Naive thymus-derived CD8-positive, alpha-beta T cell (primary cell): ENCODE measurements at places on chromosomes 5 and 9. TPM values are rescaled to one million over a fixed set of nuclear protein-coding genes. Genes with fewer than 3 reads are reported as not detected.

TLR4 gene
- 0.07 TPM for polyA plus RNA-seq

TCF7 gene
- 600 TPM for polyA plus RNA-seq

CHSY3 gene
- polyA plus RNA-seq = not detected

ADAMTS6 gene
- polyA plus RNA-seq = 0.66 TPM

IL4 gene
- polyA plus RNA-seq = not detected

PDCD1LG2 gene
- polyA plus RNA-seq = not detected

PHAX gene
- 92.8 TPM for polyA plus RNA-seq

ZNF354C gene
- 1.6 TPM for polyA plus RNA-seq

PLCXD3 gene
- polyA plus RNA-seq = not detected

SSBP2 gene
- polyA plus RNA-seq = 36.4 TPM

KCNIP1 gene
- polyA plus RNA-seq = not detected

TMEM171 gene
- 5.4 TPM for polyA plus RNA-seq

ENTPD2 gene
- polyA plus RNA-seq = not detected

NUTM2G gene
- 0.05 TPM for polyA plus RNA-seq

GRCh38 chr5:125484742-125485641 is 738.6 kb upstream of the ZNF608 start:
- no peak overlapping the region for H3K27ac ChIP-seq
- no peak overlapping the region for H3K4me3 ChIP-seq
- H3K27me3 ChIP-seq = no peaks in the 10 kb centered on the region
- no peak for DNase-seq
- no peaks in the 10 kb centered on the region for H3K4me1 ChIP-seq

DNA sequence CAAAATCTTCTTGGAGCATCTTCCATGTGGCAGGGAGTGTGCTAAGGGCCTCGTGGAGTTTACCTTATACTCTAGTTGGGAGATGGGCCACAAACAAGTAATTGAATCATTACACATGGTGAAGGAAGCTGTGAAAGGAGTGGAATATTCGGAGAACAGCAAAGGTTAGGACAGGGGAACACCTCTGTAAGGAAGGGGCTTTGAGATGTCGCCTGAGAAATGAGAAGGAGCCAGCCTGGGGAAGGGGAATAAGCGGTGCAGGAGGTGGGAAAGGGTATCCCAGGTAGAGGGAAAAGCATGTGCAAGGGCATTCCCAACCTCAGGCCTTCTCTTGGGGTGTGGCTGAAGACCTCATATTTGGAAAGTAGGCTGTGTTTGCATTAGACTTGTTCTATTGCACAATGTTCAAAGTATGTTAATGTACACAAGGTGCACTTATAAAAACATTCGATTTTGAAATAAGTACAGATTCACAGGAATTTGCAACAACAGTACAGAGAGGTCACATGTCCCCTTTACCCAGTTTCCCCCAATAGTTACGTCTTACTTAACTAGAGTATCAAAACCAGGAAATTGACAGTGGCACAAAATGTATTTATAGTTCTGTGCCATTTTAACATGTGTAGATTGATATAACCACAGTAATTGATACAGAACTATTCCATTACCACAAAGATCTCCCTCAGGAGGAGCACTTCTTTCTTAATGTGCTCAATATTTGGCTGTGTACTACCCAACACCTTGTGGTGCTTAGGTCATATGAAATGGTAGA is 2.4 kb upstream of the STOM start:
- no peaks in the 10 kb centered on the region for H3K27me3 ChIP-seq
- H3K36me3 ChIP-seq = no peaks in the 10 kb centered on the region
- peak overlapping the region; percentile 3 for H3K4me3 ChIP-seq
- no peak for DNase-seq
- peaks cover 46% of the 10 kb centered on the region for H3K4me1 ChIP-seq

DNA sequence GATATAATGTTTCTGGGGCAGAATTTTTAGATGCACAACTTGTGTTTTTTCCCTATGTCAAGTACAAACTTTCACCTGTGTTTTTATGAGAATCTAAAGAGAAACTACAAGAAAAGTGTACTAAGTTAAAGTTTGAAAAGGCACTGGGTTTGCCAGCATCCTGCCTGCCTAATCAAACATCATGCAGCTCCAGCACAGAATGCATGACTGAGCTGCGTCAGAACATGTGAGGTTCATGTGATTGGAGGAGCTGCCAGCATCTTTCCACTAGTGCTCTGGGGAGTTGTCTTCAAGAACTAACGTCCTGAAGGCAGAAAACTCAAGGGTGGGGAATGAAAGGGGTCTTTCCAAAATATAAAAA is 46.1 kb upstream of the RIC1 start:
- peaks cover 40% of the 10 kb centered on the region for H3K4me1 ChIP-seq
- H3K36me3 ChIP-seq = no peaks in the 10 kb centered on the region
- DNase-seq = peak; percentile 44

DNA sequence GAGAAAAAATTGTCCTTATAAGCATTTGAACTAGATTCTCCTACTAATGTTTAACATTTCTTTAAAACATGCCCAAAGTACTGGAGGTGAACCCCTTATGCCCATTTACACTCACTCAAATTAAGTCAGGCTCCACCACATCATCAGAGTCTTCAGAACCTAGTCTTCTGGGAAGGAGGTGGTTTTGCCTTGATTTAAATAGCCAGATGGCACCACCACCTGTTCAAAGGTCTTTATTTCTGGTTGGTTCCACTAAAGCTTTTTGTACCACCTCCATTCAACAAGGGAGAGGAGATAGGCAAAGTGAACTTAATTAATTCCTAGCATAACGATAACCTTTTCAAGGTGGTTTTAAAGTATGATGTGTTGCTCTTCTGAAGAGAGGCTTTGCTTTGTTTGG is 189.5 kb downstream of the SLF1 start:
- DNase-seq = no peak
- H3K4me1 ChIP-seq = no peaks in the 10 kb centered on the region
- H3K36me3 ChIP-seq = no peaks in the 10 kb centered on the region
- no peak overlapping the region for H3K4me3 ChIP-seq
- H3K27ac ChIP-seq = no peak overlapping the region
- no peaks in the 10 kb centered on the region for H3K27me3 ChIP-seq

GRCh38 chr9:121227862-121228261 is 26.2 kb upstream of the RAB14 start:
- H3K4me3 ChIP-seq = no peak overlapping the region
- H3K4me1 ChIP-seq = no peaks in the 10 kb centered on the region
- H3K36me3 ChIP-seq = peaks cover 16% of the 10 kb centered on the region
- peak overlapping the region; percentile 55 for H3K27ac ChIP-seq
- DNase-seq = no peak
- H3K27me3 ChIP-seq = no peaks in the 10 kb centered on the region

- H3K4me3 ChIP-seq = no peak overlapping the region
- no peaks in the 10 kb centered on the region for H3K36me3 ChIP-seq
- H3K27ac ChIP-seq = no peak overlapping the region
- H3K4me1 ChIP-seq = no peaks in the 10 kb centered on the region
- no peaks in the 10 kb centered on the region for H3K27me3 ChIP-seq
Observed at GRCh38 chr5:83321483-83322055, 150.0 kb upstream of the VCAN start.

DNA sequence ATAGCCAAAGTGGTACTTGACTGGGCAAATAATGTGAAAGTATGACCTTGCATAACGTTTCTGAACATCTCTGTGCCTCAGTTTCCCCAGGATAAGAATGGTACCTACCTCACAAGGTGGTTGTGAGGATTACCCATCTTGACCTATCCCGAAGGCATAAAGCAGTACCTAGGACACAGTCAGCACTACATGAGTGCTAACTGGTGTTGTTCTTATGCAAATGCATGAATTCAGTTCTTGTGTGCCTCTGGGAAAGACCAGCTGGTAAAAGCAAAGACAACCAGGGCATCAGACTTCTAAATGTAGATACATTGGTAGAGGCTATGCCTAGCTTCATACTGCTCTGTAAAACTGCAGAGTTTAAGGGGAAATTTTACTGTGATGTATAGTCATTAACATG is 21.8 kb upstream of the TMEM252 start:
- DNase-seq = no peak
- peaks cover 45% of the 10 kb centered on the region for H3K27me3 ChIP-seq
- peaks cover 6% of the 10 kb centered on the region for H3K4me1 ChIP-seq

GRCh38 chr5:178461004-178461730 is 129.0 kb downstream of the COL23A1 start:
- H3K4me3 ChIP-seq = no peak overlapping the region
- H3K27ac ChIP-seq = no peak overlapping the region
- no peaks in the 10 kb centered on the region for H3K4me1 ChIP-seq
- no peaks in the 10 kb centered on the region for H3K36me3 ChIP-seq
